ENCODE measurements at places on chromosomes 5 and 9.

GRCh38 chr5:155711882-155712281, 615.1 kb upstream of the SGCD start:
- DNase-seq = no peak

- DNase-seq = no peak
Observed at GRCh38 chr9:82512728-82513127, 524.2 kb downstream of the SPATA31D1 start.

- DNase-seq = no peak
Observed at GRCh38 chr5:107401470-107402122, 269.1 kb downstream of the EFNA5 start.

DNA sequence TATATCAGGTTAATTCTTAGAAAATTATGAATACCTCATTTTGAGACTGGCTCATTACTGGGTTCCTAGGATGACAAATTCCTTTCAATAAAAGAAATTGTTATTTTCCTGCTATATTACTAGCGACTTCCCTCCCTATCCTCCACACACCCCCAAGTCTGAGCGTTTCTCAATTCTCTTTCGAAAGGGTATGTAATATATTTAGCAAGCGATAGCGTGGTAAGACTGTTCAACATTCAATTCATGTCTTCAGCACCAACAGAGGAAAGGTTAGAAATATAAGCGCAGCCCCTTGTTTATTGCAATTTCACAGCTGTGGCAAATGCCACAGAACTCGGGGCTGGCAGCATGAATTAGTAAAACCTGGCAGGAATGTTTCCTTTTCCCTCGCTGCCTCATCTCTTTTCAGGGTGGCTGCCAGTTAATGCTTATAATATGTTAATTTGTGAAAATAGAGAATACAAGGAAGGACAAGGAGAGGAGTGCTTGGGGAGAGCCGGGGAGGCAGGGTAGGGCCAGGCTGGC, 152.7 kb upstream of the TBCA start:
- DNase-seq = no peak

GRCh38 chr9:16030528-16031185, 477.8 kb downstream of the CCDC171 start:
- no peak for DNase-seq

GRCh38 chr9:20353524-20353923, 268.8 kb downstream of the MLLT3 start:
- DNase-seq = no peak

GRCh38 chr5:169341556-169341955, 40.6 kb upstream of the SLIT3 start:
- no peak for DNase-seq

DNA sequence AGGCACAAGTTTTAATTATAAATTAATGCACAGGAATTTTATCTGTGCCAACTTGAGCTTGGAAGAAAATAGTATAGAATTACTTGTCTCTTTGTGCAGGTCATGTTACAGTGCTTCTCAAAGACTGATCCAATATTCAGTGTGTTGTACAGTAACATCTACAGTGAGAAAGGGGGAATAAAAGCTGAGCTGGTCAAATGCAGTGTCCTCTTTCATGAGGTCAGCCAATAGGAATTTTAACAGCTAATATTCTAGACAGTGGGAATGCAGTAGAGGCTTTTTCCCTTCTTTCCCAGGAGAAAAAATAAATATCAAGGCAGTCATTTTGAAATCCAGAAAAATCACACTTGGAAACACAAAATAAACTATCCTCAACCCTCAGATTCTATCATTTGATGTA, 95.7 kb upstream of the ITGA1 start:
- DNase-seq = no peak

GRCh38 chr5:162503796-162504195, 436.2 kb downstream of the GABRG2 start:
- no peak for DNase-seq

GRCh38 chr9:95379630-95380029, 62.1 kb upstream of the FANCC start:
- DNase-seq = no peak

GRCh38 chr5:74903165-74903787, 37.1 kb upstream of the FAM169A start:
- DNase-seq = no peak

- no peak for DNase-seq
Observed at GRCh38 chr5:64800926-64801325, 32.2 kb downstream of the CWC27 start.

DNA sequence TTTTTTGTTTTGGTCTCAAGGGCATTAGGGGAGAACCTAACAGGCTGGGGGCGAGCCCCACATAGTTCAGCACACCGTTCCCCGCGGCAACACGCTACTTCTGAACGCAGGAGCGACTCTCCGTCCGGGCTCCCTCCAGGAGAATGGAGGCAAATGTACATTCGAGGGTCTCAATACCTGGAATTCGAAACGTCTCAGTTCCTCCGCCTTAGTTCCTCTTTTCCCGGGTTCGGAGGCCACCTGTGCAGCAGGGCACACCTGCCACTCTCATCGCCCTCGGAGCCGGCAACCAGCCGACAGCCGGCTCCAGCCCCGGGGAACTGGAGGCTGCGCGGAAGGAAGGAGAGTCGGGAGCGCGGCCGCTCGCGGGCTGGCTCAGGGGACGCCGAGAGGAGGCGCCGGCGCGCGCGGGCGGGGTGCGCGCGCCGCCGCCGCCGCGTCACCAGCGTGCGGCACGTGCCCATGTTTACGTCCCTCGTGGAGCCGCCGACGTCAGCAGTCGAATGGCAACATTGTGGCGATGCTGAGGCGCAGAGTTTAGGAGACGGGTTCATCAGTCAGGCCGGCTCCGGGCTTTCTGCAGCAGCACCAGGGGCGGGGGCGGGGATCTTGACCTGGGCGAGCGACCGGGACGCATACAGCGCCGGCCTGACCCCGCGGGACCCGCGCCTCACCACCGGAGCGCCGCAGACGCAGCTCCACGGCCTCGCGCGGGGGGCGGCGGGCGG, at the start of gene JMY:
Gene JMY (plus strand): TSS at position 498 of the 728 bp plus-strand sequence. CDS start 520 bp downstream, outside the sequence.
- DNase-seq = peak; percentile 37

DNA sequence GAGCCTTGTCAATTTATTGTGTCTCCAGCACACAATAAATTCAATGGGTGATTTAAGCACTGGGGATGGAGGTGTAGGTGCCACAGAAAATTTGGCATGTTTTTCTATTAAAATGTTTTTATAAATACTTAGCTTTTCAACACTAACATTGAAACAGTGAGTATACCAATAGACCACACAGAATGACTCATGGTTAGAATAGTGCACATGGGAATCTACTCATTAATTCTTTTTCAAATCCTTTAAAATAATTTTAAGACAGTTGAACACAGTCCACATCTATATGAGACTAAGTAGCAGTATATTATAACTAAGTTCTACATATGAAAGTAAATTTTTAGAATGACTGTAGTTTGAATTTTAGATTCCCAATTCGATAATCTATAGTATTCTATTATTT, 67.1 kb downstream of the LNPEP start:
- DNase-seq = no peak

- no peak for DNase-seq
Observed at GRCh38 chr5:169735913-169736312, 98.8 kb downstream of the DOCK2 start.

DNA sequence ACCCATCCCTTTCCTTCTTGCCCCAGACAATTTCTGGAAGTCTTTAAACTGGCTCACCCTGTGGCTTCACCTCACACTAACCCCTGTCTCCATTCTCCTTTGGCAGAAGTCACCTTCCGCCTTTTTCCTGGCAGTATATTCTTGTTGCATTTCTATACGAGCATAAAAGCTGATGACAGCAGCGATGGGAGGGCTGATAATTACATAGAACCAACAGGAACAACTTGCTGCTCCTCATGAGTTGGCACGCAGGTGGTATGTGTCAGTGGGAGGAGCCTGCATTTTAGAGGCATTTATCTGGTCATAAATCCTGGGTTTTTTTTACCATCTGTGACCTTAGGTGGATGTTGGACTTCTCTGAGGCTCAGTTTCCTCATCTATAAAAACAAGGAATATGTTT, 61.4 kb upstream of the CKMT2 start:
- peak; percentile 6 for DNase-seq

GRCh38 chr5:116730706-116731105, 156.1 kb upstream of the SEMA6A start:
- DNase-seq = no peak

GRCh38 chr5:157993201-157993600, 134.3 kb upstream of the CLINT1 start:
- no peak for DNase-seq

DNA sequence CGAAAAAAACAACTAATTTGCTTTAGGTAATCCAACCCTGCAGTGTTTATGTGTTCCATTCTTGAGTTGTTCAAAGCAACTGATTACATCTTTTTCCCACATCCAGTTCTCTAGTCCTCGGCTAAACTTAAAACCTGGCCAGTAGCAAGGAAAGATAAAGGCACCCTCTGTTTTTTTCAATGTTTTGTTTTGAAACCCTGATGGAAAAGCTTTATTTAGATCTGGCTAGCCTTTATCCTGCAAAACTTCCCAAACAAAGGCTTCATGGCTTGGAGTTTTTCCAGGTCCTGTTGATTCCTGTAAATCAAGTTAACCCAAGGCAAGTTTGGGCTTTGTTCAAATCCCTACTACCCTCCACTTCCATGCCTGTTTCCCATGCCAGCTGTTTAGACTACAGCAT, 105.1 kb downstream of the CEMIP2 start:
- no peak for DNase-seq

DNA sequence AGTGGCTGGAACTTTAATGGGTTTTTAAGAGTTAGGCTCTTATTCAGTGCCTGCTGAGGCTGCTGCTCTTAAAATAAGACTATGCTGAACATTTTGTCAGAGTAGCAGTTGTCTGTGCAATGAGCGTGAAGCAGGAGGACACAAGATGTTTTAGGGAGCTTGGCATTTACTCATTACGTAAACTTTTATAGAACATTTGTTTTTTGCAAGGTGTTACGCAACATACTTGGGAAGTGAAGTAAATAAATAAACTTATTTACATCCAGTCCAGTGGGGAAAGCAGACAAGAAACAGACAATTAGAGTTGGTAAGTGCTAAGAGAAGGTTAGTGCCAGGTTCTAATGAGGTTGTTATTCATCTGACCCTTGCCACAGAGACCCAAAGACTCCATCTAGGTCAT, 226.0 kb downstream of the HINT1 start:
- no peak for DNase-seq

GRCh38 chr5:27906481-27906880, 868.1 kb upstream of the CDH9 start:
- DNase-seq = no peak

GRCh38 chr5:10018201-10019069, 231.3 kb downstream of the ATPSCKMT start:
- DNase-seq = no peak

GRCh38 chr9:77512876-77513275, 135.2 kb downstream of the GNA14 start:
- DNase-seq = no peak

GRCh38 chr5:179964015-179964414, 56.3 kb upstream of the TBC1D9B start:
- no peak for DNase-seq

GRCh38 chr5:72273547-72273946, 46.5 kb downstream of the MRPS27 start:
- DNase-seq = no peak

DNA sequence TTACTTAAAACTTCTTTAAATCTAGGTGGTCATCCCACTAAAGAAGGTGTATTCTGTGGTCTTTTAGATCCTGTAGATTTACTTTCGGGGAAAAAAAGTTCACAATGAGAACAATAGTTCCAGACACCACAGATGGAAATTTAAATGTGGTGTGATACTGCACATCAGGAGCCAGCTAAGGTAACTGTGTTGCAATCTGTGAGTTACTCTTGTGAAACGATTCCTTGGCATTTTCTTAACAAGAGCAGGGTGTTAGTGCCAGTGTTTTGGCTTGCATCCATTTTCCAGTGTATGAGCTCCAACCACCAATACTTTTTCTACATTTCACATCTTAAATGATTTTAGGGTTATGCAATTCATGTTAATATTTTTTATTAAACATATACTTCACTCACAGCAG, 674.5 kb downstream of the CETN3 start:
- DNase-seq = no peak

GRCh38 chr9:135814421-135815095, 92.8 kb downstream of the CAMSAP1 start:
- DNase-seq = no peak

GRCh38 chr5:168409591-168410458, 76.4 kb upstream of the RARS1 start:
- DNase-seq = no peak

DNA sequence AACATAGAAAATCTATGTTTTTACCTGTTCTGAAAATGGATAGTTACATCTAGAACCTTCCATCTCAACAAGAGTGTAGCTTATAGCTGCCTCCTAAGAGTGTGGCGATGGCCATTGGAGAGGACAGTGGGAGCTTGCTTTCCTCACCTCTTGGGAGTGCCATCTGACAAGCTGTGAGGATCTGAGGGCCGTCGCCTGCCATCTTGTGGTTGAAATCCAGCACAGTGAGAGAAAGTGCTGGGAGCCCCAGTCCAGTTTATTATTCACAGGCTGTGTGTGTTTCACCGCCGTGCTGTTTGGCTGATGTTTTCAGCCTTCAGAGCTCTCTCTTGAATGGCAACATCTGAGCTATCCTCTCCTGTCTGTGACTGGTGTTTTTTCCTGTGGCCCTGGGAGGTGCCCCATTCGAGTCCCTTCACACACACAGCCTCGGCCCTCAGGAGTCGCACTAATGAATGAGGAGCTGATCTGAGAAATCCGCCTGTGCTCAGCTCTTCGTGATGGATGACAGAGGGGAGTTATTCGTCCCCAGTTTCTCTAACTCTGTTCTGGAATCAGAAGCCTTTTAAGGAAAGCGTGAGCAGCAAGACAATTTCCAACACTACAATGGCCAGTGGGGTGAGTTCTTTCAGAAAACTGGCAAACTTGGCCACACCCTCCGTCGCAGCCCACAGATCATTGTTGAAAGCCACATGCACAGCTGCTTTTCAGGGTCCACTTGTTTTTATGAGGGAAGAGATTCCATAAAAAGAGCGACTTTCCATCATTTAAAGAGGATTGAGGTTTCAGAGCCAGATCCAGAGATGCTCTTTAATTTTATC, 170.3 kb downstream of the PDZD2 start:
- DNase-seq = no peak

GRCh38 chr5:138631096-138631928, 56.1 kb upstream of the HSPA9 start:
- DNase-seq = no peak

GRCh38 chr9:136046554-136046920, 48.6 kb downstream of the NACC2 start:
- no peak for DNase-seq

GRCh38 chr5:143148771-143149170, 254.7 kb downstream of the NR3C1 start:
- no peak for DNase-seq

GRCh38 chr5:56003179-56003578, 8.4 kb upstream of the IL6ST start:
- DNase-seq = no peak

GRCh38 chr5:177440211-177440989, 6.2 kb upstream of the PRR7 start:
- no peak for DNase-seq

- no peak for DNase-seq
Observed at GRCh38 chr9:6566409-6567139, 79.0 kb downstream of the GLDC start.

GRCh38 chr5:53253421-53253871, 143.9 kb upstream of the MOCS2 start:
- no peak for DNase-seq

- no peak for DNase-seq
Observed at GRCh38 chr5:135486131-135487036, 34.2 kb upstream of the TIFAB start.

- no peak for DNase-seq
Observed at GRCh38 chr5:29037716-29038115, 1999.3 kb upstream of the CDH9 start.

GRCh38 chr9:131591845-131592208, 46.5 kb downstream of the PRRT1B start:
- no peak for DNase-seq

Measured in NCI-H1417 treated with DMSO at 0.1 percent for 48 hours (cell line).